NCI-H510A (cell line): ENCODE measurements at places on chromosomes 6 and 20.

DNA sequence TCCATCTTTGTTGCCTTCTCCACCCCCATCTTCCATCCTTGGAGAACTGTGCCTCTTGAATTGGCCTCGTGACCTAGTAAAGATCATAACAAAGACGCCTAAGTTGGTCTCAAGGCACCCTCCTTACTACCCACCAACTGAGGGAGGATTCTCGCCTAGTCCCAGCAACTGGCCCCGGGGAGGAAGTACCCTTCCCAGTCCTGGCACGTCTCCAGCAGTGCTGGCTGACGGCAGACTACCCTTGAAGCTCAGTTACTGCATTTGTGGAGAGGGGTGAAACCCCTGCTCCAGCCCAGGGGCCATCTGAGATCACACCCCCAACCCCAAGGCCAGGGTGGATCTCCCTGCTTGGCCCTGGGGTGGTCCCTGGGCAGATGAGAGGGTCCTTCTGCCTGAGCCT, 2.1 kb upstream of the OSBPL2 start:
- no peak for DNase-seq

GRCh38 chr6:163738725-163739407, 324.3 kb downstream of the QKI start:
- DNase-seq = no peak

DNA sequence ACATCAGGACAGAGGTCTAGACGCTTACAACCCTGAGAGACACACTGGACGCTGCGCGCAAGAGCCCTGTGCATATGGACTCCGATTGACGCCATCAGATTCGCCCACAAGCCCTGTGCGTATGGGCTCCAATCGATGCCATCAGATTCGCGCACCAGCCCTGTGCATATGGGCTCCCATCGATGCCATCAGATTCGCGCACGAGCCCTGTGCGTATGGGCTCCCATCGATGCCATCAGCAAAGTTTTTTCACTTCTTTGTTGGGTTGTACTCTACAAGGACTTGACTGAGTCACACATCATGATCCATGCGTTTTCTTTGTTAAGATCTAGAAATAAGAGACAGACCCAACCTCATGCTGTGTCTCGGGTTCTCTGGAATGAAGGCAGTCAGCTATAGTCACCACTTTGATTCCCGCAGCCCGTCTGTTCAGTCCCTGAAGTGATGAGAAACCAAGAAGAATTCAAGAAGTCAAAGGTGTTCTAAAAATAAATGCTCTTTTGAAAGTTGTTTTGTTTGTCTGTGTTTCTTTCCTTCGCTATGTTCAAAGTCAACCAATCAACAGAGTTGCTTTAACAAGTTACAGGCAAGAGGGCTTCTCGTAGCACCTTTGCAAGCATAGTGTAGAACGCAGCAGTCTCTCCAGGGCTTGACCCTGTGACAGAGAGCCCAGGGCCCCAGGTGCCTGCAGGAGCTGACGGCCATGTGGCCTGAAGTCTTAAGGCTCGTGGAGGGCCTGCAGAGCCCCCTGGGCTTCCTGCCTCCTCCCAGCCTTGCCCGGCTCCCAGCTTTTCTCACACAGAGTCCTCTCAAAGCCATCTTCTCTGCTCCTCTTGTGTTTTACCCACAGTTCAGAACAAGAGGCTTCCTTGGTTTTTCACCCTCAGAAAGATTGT, 7.9 kb downstream of the RPS6KA2 start:
- DNase-seq = no peak

DNA sequence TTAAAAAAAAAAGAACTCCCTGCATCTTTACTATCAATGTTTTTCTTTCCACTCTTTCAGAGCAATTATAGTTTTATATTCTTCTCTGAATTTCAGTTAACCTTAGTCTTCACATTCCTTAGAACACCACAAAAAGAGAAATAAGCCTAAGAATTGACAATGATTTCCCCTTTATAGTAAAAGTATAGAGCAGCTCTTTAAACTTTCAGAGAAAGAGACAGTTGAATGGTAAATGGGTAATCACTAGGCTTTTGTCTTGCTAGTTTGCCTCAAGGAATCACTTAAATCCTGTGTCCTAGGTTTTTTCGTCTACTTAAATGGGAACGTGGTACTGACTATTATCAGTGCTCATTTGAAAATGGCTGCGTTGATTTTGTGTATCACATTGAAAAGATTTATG, 31.8 kb downstream of the SLX4IP start:
- DNase-seq = no peak
